Stimulated activated CD4-positive, alpha-beta T cell treated with anti-CD3 and anti-CD28 coated beads, Interleukin-15, amount 100 ng/mL, for 1 hour (primary cell): ENCODE measurements at places on chromosomes 1 and 21.

GRCh38 chr1:43985984-43986595 is 5.3 kb upstream of the CCDC24 start:
- DNase-seq: no peak

DNA sequence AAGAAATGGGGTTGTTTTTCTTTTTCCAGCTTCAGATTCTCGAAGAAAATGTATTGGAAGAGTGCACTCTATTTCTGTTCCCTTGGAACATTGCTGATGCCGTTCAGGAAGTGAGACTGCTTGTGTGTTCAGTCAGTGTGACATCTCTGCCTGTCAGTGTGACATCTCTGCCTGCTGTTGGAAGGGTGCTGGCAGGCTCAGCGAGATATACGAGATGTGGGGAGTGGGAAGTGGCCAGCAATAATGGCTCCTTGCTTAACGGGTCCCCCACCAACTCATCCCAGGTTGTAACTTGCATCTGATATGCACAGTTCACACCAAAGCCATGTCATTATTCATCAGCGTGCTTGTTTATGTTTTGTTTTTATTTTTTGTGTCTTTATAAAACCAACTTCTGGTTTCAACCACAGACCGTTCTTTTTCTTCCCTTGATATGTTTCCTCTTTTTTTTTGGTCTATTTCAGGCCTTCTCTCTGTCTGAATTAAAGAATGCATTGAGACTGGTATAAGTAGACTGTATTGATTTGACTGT is 145.4 kb downstream of the GALNT2 start:
- no peak for DNase-seq

- DNase-seq: no peak
Observed at GRCh38 chr1:68495968-68496679, 758 bp downstream of the DEPDC1 start.

- DNase-seq: no peak
Observed at GRCh38 chr1:156009404-156009803, 11.3 kb downstream of the SSR2 start.

DNA sequence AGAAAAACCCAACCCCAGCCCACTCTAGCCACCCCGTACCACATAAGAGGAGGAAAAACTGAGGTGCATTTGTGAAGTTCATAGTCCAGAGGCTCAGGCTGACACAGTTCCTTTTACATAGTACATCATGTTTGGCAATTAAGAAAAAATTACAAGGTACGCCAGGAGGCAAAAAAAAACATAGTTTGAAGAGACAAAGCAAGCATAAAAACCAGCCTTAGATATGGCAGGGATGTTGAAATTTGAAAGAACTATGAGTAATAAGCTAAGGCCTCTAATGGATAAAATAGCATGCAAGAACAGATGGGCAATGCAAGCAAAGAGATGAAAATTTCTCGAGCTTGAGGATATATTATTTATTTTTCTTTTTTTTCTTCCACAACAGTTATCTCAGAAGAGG is 31.9 kb downstream of the MIXL1 start:
- no peak for DNase-seq

DNA sequence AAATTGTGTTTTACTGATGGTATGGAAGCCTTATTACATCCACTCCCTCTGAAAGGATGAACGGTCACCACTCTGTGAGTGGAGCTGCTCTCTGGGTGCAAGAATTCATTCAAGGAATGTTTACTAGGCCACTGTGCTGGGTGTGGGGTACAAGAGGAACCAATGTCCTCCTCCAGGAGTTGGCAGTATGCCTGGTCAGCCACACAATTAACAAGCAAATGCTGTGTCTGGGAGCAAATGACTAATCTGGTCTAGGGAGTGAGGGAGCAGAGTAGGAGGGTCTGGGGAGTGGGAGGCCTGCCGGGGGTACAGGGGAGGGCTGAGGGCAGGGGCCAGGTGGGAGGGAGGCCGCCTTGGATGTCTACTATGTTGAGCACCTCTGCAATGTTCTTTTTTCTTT is 27.2 kb upstream of the TDRD10 start:
- no peak for DNase-seq

- DNase-seq: no peak
Observed at GRCh38 chr1:162944974-162945674, 84.1 kb upstream of the CCDC190 start.

DNA sequence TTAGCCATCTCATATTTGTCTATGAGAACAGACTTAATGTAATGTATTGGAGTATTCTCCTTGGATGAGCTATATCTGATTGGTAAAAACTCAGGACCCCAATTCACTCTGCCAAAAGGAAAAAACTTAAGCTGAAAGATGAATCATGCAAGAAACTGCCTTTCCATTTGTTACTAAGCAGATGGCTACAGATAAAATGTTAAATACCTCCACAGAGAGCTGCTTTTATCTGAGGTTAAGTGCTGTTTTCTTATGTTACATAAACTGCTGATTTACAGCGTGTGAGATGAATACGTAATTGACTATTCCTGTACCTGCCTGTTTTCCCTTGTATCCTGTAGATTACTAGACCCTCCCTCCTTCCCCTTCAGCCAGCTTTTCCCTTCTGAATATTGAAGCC is 49.3 kb downstream of the CLCA4 start:
- DNase-seq: no peak

DNA sequence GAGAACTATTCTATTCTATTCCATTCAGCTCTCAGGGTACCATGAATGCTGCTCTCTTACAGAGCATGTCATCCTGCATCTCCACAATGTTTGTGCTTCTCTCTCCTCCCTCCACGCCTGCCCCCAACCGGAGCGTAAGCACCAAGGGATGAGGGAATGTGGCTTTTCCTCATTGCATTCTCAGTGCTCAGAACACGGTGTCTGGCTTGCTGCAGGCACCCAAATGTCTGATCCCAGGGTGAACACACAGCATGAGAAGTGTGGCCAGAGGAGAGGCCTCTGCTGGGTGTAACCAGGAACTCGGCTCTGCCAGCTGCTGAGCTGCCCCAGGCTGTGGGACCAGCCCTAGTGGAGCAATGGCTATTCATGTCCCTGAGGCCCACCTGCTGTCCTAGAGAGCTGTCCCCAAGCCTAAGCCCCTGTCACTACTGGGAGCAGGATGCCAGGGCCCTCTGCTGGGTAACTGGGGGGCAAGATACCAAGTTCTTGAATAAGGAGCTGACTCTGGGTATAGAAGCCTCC is 38.3 kb downstream of the OLFML2B start:
- no peak for DNase-seq

GRCh38 chr1:41521766-41522165 is 37.3 kb upstream of the EDN2 start:
- no peak for DNase-seq

GRCh38 chr1:3313576-3313950 is 140.9 kb upstream of the ARHGEF16 start:
- DNase-seq: no peak

- no peak for DNase-seq
Observed at GRCh38 chr1:38094711-38095290, 48.2 kb upstream of the POU3F1 start.

GRCh38 chr1:95974586-95974985 is 740.6 kb downstream of the RWDD3 start:
- no peak for DNase-seq

- DNase-seq: no peak
Observed at GRCh38 chr1:236716160-236716559, 29.9 kb downstream of the ACTN2 start.

GRCh38 chr21:31172328-31172727 is 134.1 kb upstream of the KRTAP19-8 start:
- DNase-seq: no peak

DNA sequence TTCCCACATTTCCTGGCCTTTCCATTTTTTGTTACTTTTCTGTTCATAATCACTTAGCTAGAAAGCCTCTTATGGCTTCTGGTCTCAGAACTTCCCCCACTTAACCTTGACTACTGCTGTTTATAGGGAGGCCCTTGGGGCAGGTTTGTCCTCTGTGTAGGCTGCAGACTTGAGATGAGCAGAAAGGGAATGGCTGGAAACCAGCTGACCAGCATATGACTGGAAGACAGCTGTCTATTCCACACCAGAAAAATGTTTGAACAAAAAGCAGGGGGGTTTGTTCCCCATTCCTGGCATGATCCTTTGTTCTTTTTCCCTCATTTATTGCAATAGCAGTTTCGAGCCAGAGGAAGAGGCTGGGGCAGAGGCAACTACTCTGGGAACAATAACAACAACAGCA is 4.9 kb upstream of the SH3D21 start:
- DNase-seq: no peak

GRCh38 chr1:1441002-1441888 is 5.8 kb downstream of the VWA1 start:
- DNase-seq: peak; percentile 22
